ENCODE measurements at places on chromosomes 1 and 21.
A peak's percentile ranks its signal among the peaks of the same experiment; 100 is the strongest.

GRCh38 chr1:231706934-231707333, 80.3 kb downstream of the DISC1 start:
- peak; percentile 36 for ATAC-seq

- no peak for ATAC-seq
Measured at GRCh38 chr1:29504709-29505410, 268.5 kb downstream of the PTPRU start.

- ATAC-seq = no peak
Measured at GRCh38 chr1:117734403-117734802, 128.6 kb downstream of the TENT5C start.

DNA sequence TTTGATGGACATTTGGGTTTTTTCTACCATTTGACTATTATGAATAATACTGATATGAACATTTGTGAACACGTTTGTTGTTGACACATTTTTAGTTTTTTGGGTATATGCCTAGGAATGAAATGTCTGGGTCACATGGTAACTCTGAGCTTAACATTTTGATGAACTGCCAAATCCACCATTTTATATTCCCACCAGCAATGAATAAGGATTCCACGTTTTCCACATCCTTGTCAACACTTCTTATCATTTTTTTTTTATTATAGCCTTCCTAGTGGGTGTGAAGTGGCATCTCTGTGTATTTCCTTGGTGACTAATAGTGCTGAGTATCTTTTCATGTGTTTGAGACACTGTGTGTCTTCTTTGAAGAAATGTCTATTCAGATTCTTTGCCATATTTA, 67.6 kb downstream of the RASAL2 start:
- no peak for ATAC-seq

- no peak for ATAC-seq
Measured at GRCh38 chr1:107132780-107133179, 8.1 kb upstream of the NTNG1 start.

GRCh38 chr1:29490204-29490934, 254.0 kb downstream of the PTPRU start:
- ATAC-seq = no peak

DNA sequence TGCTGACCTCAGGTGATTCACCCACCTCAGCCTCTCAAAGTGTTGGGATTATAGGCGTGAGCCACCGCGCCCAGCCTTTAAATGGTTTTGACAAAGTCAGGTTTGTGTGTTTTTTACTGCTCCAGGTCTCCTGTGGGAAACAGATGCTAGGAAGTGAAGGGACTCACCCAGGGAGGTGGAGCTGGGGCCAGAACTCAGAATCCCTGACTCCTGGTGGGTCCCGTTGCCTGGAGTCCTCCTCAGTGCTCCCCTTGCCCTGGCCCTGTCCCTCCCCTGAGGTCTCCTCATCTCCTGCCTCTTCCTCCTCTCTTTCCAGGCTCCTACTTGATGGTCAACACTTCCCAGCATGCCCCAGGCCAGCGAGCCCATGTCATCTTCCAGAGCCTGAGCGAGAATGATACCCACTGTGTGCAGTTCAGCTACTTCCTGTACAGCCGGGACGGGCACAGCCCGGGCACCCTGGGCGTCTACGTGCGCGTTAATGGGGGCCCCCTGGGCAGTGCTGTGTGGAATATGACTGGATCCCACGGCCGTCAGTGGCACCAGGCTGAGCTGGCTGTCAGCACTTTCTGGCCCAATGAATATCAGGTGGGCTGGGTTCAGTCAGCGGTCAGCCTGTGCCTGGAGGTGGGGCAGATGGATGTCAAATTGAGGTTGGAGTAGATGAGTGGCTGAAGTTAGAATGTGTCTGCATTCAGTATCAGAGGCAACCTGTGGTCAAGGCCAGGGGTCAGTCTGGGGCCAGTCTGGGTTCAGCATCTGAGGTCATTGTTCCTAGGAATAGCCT, 22.1 kb downstream of the PTPRU start:
- no peak for ATAC-seq

- no peak for ATAC-seq
Measured at GRCh38 chr1:40977716-40978115, 1.8 kb upstream of the CTPS1 start.

DNA sequence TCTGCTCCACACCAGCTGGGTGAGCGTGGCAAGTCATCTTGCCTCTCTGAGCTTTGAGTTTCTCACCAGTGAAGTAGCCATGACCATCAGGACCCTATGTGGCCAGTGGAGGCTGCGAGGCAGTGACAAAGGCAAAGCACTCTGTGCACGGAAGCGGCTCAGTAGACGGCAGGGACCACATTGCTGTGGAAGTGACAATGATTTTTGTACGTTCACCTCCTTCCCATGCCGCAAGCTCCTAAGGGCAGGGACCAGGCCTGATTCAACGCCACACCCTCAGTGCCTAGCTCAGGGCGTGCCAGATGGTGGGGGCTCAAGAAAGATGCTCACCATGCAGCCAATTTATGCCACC, 210.5 kb downstream of the MATN1 start:
- no peak for ATAC-seq

DNA sequence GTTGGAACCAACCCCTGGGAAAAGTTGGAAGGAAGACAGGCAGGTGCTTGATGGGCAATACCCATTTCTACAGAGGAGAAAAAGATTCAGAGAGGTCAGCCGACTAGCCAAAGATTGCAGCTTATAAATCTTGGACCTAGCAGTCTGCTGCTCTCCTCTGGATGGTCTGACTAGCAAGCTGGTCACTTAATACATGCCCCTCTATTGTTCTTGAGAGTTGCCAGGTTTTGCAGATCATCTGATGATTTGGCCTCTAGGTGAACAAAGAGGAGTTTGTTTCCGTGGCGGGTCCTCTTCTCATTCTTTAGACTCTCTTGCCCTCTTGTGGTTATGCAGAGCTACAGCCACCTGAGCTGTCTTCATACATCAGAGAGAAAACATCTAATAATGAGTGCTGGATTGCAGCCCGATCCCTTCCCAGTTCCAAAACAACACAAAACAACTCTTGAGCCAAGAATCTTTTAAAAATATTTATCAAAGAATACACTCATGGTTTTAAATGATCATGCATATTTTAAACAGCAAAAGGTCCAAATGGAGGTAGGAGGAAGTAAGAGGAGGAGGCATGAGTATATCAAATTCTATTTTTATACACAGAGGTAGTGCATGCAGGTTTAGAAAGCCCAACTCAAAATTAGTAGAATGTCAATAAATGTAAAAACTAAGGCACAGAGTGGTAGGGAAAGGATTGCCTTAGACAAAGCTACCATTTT, 115.7 kb downstream of the SLC30A10 start:
- ATAC-seq = peak; percentile 96

DNA sequence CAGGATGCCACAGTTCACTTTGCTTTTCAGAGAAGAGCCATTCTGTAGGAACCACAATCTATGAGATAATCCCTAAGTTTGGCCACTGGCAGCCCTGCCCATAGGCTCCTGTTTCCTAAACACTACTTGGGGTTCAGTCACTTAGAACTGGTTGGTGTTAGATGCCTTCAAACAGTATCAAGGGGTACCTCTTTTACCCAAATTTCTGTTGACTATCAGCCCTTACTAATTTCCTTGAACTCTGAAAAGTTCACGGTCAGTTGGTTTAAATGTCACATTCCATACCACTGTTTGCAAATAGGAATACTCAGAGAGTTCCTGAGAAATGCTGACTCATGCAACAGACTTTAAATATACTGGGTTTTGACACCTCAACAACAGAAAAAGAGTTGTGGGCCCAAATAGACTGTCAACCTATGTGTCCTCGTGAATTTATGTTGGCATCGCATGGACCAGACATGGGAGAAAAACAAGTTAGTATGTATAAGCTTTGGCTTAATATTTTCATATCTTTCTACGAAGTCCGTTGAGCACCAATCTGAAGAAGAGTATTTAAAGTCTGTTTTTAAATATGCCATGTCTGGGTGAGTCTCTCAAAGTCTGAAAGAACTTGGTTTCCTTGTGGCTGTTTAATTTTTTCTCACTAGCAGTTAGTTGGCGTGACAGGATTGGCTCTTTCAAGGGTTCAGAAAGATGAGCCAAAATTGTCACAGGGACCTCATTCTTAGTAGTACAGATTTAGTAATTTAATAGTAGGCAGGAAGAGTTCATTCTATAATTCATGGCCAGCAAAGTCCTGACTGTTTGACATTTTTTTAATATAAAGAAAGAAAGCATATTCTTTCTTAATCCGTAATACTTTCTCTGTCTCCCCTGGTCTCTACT, 56.5 kb upstream of the ZNF326 start:
- ATAC-seq = no peak

GRCh38 chr21:35342440-35342839, 293.3 kb upstream of the RUNX1 start:
- no peak for ATAC-seq

DNA sequence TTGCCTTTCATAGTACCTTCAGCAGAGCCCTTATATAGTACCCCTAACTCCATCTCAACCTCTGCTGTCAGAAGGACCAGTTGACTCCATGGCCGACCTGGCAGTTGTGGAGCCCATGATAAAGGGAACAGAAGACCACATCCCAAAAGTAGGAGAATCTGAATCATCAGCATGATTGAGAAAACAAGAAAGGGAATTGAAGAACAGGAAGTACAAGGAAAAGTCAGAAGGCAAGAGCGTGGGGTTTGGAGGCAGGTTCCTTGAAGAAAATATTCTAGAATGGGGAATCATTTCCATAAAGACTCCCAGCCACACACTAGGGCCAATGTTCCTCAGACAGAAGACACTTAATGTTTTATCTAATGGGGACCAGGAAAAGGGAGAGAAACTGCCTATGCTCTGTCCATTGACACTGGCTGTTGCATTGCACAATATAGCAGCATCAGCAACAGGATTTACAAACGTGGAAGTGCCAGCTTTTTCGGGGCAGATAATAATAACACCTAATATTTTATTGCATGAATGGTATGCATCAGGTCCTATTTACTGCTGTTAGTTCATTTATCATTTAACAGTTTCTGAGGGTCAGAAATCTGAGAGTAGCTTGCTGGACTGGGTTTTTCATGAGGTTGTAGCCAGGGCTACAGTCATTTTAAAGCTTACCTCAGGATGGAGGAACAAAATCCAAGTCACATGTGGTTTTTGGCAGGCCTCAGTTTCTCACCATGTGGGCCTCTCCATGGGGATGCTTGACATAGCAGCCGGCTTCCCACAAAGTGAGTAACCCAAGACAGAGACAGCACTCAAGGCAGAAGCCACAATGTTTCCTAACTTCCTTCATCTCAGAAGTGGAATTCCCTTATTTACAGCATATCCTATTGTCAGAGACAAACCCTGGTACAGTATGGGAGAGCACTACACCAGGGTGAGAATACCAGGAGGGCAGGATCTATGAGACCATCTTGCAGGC, 483.4 kb downstream of the PLPP3 start:
- no peak for ATAC-seq

DNA sequence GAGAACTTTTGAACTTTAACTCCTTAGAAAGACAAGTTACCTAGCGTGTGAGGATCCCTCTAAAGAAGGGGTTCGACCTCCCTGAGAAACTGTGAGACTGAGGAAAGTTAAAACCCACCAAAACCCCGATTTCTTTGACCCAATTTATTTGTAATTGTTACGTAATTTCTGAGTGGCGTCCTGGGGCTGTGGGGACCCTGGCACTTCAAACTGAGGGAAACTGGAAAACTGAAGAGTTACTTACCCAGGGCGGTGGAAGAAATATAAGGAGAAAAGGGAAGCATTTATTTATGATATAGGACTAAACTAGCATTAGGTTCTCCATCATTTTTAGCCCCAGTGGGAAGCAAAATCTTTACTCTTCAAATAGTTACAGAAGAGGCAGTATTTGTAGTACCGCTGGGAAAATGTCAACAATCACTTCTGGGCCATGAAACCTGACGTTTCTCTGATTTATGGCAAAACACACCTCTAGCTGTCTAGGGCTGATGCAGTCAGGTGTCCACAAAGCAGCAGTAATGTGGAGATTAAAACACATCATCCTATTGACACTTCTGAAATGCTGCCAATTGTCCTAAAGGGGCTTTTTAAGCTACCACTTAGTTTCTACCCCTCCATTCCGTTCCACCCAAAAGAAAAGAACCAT, 430 bp downstream of the S100B start:
- peak; percentile 14 for ATAC-seq

- peak; percentile 84 for ATAC-seq
Measured at GRCh38 chr1:44932151-44932550, 54.2 kb downstream of the EIF2B3 start.

DNA sequence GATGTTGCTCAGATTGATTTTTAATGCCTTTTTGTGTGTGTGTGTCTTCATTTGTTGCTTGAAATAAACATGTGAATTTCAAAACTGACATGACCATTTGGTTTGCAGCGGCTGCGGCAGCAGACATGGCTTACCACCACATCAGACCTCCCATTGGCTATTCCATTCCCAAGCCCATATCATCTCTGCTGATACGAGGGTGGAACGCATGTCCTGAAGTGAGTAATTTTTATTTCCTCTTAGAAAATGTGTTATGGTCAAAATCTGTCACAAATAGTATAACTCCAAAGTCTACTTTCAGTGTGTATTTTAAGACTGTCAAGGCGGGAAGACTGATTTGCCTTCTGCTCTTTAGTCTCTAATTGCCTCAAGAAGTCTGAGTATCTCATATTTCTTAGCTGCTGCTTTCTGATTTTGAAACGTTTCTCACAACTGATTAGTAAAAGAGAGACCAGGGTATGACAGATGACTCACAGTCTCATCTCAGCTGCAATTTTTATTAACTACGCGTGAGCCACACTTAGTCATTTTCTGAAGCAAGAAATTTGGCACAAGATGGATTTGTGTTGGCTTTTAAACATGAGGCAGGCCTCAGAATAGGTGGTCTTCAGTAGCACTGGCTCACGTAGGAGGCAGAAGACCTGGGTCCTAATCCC, 49.0 kb downstream of the LRRC53 start:
- ATAC-seq = peak; percentile 94

GRCh38 chr1:102045752-102046151, 49.0 kb upstream of the OLFM3 start:
- no peak for ATAC-seq

GRCh38 chr1:94590203-94591137, 48.9 kb upstream of the F3 start:
- ATAC-seq = peak; percentile 42

- ATAC-seq = peak; percentile 86
Measured at GRCh38 chr1:22641906-22642636, 1.4 kb upstream of the C1QC start.

DNA sequence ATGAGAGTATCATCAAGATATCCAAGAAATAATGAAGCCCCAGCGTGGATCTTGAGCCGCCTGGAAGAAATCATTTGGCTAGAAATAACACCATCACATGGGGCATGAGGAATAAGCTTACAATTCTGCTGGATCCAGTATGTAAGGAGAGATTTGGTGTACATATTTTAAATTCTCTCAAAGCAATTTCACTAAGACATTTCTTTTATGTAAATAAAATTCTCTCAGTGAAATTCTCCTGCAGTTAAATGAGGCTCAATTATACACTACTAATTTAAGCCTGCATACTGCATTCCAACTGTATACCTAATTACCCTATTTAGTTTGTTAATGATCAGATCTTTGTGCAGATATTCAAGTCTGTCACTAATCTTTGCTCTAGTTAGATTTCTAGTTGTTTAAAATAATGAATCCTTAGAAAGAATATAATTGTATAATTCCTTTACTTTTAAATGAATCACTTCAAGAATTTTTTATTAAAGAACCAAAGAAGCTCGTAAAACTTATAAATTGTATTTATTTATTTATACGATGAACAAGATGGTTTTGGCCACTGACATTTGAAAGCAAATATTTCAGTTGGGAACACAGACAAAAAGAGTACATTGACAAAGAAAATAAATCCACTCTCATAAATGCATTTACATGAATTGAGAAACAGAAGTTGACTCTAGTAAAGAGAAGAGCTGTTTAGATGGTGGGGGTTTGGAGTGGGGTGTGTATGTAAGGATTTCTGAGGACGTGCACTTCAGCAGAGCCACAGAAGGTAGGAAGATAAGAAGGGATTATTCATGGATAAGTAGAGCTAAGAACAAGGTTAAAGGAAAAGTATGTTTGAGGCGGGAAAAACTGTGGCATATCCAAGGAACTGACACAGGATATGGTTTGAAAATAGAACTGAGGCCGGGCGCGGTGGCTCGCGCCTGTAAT, 466.8 kb downstream of the DSCAM start:
- ATAC-seq = no peak

Data from motor neuron (in vitro differentiated cells).